Testis (tissue), 5 donors: ENCODE measurements at places on chromosomes 12 and 14. TPM values are rescaled to one million over a fixed set of nuclear protein-coding genes. Genes with fewer than 3 reads are reported as not detected.

Gene AQP6
- 1.7 TPM for total RNA-seq

Gene WSCD2
- total RNA-seq: 0.50 TPM

Gene FAM181A
- total RNA-seq: 18.0 TPM

DNA sequence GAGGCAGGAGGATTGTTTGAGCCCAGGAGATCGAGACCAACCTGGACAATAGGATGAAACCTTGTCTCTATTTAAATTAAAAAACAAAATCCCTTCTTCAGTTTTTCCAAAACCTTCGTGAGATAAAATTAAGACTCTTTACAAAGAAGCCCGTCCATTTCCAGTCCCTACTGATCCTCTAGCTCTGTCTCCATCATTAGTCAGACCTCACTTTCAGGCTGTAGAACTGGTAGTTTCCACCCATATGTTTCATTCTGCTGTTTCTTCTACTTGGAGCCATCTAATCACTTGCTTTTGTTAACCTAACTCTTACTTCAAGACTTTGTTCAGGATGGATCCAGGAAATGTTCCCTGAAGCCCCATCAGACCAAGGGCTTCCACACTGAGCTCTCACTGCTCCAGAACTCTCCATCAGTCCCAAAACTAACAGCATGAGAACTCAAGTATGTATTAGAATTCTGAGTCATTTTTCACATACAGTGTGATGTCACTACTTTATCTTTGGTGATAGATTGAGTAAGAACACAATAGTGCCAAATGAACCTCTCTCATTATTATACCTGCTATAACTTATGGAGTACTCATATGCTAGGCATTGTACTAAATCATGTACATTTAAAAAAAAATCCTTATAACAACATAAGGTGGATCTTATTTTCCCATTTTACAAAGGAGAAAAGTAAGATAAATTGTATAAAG, 90.8 kb downstream of the PRICKLE1 start:
- no peak for DNase-seq

- DNase-seq: peak; percentile 70
Measured at GRCh38 chr12:93894391-93895088, 217.4 kb downstream of the CRADD start.
